Liver (tissue), 10 donors: ENCODE measurements at places on chromosomes 7 and 10.
A peak's percentile ranks its signal among the peaks of the same experiment; 100 is the strongest.

DNA sequence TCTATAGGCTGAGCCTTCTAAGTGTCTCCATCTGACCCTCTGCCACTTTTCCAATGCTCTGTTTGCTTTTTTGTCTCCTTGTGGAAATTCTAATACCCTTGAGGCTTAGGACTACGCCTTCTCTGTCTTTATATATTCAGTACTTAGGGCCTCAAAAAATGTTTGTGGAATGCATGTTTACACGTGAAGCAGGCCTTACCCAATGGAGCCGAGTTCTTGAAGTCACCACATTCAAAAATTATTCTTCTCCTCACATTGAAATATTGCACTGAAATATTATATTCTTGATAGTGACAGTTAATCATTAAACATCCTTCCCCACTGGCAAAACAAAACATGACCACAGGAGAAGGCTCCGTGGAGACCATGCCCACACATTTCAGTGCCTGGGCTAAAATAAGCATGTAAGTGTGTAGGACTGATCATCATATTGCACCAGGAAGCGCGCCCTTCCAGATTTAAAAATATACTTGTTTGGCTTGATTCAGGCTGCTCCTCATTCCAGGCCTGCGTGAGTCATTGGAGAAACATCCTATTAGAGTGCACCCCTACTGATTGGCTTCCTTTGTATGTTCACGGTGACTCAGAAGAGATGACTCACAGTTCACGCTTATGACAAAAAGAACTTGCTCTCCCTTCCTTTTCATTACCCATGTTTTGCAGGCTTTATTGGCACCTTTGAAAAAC lies 307.4 kb upstream of the AOAH start:
- H3K4me3 ChIP-seq, result no peak overlapping the region
- H3K36me3 ChIP-seq, result no peaks in the 10 kb centered on the region
- H3K4me1 ChIP-seq, result no peaks in the 10 kb centered on the region
- H3K27ac ChIP-seq, result peak overlapping the region; percentile 66
- DNase-seq, result no peak

- no peak overlapping the region for H3K4me3 ChIP-seq
- H3K27ac ChIP-seq, result no peak overlapping the region
- H3K4me1 ChIP-seq, result peaks cover 6% of the 10 kb centered on the region
- no peaks in the 10 kb centered on the region for H3K36me3 ChIP-seq
- peaks cover 5% of the 10 kb centered on the region for H3K27me3 ChIP-seq
Observed at GRCh38 chr7:134457210-134457609, 1.7 kb downstream of the AKR1B1 start.

DNA sequence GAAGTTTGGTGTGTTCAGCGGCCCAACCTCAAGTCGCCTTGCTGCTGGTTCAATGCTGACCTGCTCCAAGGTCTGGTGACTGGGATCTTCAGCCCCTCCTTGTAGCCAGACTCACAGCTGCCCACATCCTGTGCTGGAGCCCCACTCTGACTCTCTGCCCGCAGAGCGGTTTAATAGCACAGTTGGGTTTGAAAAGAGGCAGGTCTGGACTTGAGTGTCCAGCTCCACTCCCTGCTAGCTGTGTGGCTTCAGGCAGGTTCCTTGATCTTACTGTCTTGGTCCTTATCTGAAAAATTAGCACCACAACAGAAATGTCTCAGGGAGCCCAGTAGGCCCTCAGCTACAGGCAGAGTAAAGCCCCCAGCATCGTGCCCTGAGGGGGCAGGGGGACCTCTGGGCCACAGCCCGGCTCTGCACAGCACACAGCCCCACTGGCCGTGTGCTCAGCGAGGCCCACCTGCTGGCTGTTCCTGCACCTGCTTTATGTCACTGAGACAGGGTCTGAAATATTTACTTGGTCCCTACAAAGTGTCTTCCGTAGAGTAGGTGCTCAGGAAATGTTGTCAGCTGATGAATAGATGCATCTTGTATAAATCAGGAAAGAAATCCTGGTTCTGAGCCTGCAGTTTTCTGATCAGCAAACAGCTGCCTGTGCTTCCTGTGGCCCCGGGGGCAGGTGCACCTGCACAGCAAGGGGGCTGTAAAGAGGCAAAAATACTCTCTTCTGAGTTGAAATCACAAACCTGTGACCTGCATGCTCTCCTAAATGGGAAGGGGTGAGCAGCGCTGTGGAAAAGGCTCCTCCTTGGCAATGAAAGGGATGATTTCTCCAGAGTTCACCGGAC lies 155.5 kb downstream of the SVIL start:
- peaks cover 9% of the 10 kb centered on the region for H3K36me3 ChIP-seq
- H3K4me3 ChIP-seq, result no peak overlapping the region
- peaks cover 4% of the 10 kb centered on the region for H3K4me1 ChIP-seq
- H3K27ac ChIP-seq, result no peak overlapping the region

DNA sequence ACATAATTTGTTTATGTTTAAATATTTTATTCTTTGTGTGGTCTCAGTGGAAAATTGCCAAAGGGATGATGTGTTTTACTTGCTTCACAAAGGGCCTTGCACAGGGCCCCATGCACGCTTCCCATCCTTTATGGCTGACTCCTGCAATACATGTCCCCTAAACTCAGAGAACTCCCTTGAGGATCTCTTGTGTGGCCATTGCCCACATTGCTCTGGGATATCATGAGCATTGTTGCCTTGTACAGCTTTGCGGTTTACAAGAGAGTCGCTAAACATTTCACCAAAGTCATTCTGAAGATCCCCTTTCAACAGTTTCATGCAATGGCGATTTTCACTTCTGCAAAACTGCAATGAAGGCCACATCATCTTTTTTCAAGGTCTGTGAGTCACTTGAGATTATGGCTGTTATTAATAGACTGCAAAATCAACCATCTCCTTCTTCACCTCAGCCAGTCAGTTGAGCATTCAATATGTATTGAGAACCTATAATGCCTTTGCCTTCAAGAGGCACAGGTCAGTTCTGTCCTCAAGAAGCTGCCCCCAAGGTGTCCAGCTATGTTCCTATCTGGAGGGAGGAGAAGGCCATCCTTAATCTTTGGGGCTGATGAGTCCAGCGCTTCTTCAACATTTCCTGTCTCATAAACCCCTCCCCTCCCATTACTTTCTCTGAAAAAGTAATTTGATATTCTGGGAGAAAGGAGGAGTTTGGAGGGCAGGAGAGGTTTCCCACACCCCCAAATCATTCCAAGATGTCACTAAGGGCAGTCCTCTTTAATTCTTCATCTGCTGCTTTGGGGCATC lies 108.1 kb downstream of the CCDC71L start:
- no peak overlapping the region for H3K27ac ChIP-seq
- H3K27me3 ChIP-seq, result no peaks in the 10 kb centered on the region
- H3K4me1 ChIP-seq, result no peaks in the 10 kb centered on the region
- H3K4me3 ChIP-seq, result no peak overlapping the region

DNA sequence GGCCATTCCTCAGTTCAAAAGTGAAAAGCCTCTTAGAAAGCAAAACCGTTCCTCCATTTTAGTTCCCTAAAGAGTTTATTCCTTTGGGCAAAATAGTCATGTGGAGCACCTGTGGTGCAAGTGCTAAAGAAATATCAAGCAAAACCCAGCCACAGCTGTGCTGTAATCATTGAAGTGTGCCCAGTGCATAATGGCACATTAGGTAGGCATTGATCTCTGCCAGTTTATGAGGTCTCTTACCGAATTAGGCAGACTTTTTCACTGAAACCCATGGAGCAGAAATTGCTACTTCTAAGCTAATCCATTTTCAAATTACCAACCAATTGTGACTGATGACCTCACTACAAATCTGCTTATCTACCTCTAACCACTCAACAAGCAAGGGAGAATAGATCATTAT lies 97.2 kb upstream of the SEMA3A start:
- no peaks in the 10 kb centered on the region for H3K4me1 ChIP-seq
- no peak overlapping the region for H3K4me3 ChIP-seq
- H3K27ac ChIP-seq, result no peak overlapping the region
- no peaks in the 10 kb centered on the region for H3K36me3 ChIP-seq

GRCh38 chr10:1308173-1308961 lies 252.2 kb downstream of the WDR37 start:
- H3K27me3 ChIP-seq, result no peaks in the 10 kb centered on the region
- no peak overlapping the region for H3K4me3 ChIP-seq
- H3K36me3 ChIP-seq, result no peaks in the 10 kb centered on the region

DNA sequence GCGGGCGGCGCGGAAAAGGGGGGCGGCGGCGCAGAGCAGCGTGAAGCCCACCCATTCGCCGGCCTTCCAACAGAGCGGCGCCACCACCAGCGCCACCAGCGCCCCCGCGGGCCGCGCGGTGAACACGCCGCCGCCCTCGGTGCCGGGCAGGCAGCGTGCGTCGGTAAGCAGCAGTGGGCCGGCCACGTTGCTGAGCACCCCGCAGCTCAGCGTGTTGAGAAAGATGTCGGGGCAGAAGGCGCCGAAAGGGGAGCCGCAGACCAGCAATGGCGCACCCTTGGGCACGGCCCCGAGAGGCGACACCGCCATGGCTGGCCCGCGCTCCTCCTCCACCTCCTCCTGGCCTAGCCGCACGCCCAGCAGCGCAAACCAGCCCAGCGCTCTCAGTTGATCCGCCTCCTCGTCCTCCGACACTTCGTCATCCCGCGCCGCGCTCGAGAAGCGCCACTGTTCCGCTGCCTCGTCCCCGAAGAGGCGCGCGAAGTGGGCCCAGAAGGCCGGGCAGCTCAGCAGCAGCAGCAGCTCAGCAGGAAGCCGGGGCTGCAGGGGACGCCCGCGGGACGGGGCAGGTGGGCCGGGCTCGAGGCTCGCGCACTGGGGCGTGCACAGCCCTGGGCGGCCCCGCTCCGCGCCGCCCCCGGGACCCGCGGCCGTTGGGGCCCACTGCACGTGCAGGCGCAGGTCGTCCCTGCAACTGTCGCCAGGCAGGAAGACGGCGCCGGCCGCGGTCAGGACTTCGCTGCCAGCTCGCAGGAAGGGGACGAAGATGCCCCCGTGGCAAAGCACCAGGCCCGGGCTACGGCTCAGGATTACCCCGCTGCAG lies 623 bp downstream of the TYSND1 start:
- DNase-seq, result peak; percentile 61
- H3K4me1 ChIP-seq, result peaks cover 13% of the 10 kb centered on the region
- H3K36me3 ChIP-seq, result peaks cover 12% of the 10 kb centered on the region
- peak overlapping the region; percentile 88 for H3K27ac ChIP-seq

- DNase-seq, result no peak
- H3K36me3 ChIP-seq, result peaks cover 16% of the 10 kb centered on the region
- no peaks in the 10 kb centered on the region for H3K27me3 ChIP-seq
- peaks cover 4% of the 10 kb centered on the region for H3K4me1 ChIP-seq
- H3K27ac ChIP-seq, result no peak overlapping the region
Observed at GRCh38 chr10:79219322-79219957, 127.8 kb upstream of the PPIF start.

DNA sequence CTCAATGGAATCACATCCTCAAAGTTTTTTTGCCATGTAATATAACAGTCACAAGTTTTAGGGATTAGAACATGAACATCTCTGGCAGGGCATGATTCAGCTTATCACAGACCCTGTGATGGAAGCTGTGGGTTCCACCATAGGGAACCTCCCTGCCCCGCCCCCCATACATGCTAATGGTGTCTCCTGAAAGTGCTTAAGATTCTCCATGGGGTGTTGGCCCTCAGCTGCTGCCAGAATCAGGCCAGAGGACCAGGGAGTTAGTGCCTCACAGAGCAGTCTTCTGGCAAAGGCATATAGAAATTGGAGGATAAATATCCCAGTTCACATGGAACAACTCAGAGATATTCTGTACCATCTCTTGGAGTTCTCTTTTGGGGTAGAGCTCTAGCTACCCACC lies 119.4 kb downstream of the RAB11FIP2 start:
- no peaks in the 10 kb centered on the region for H3K36me3 ChIP-seq
- peaks cover 3% of the 10 kb centered on the region for H3K27me3 ChIP-seq
- H3K27ac ChIP-seq, result no peak overlapping the region
- DNase-seq, result no peak
- no peaks in the 10 kb centered on the region for H3K4me1 ChIP-seq

DNA sequence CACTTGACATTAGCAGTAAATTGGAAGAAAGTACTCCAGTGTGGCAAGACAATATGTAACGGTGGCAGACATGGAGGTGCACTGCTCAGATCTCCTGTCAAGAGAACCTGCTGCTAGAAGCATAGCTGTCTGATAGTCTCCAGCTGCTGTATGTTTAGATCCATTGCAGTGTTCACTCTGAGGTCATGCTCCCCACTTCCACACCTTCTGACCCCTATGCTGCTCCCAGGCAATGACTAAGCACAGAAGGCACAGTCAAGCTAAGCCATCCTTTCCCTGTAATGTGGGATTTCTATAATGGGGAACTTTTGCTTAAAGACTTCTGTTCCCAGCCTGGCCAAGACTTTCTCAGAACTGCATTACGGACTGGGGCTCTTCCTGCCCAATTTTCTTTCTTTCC lies 315.8 kb downstream of the HPSE2 start:
- H3K4me3 ChIP-seq, result no peak overlapping the region
- no peak for DNase-seq
- peaks cover 4% of the 10 kb centered on the region for H3K27me3 ChIP-seq
- H3K36me3 ChIP-seq, result no peaks in the 10 kb centered on the region

DNA sequence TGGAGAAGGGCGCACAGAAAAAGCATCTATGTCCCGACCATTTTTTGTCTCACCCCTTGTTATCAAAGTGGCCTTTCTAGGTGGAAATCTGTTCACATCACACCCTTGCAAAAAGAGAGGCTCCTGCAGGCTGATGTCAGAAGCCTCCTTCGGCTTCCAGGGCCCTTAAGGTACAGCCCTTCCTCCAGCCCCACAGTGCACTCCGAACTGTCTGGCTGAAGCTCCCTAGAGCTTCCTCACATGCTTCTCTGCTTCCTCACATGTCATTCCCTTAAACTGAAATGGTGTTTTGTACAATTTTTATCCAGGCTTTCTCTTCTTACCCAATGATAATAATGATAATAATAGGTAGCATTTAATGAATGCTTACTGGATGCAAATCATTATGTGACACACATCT lies 210.3 kb downstream of the INHBA start:
- H3K27ac ChIP-seq, result no peak overlapping the region
- no peak overlapping the region for H3K4me3 ChIP-seq
- H3K36me3 ChIP-seq, result no peaks in the 10 kb centered on the region
- H3K27me3 ChIP-seq, result no peaks in the 10 kb centered on the region

- no peaks in the 10 kb centered on the region for H3K36me3 ChIP-seq
- H3K4me1 ChIP-seq, result no peaks in the 10 kb centered on the region
- H3K27ac ChIP-seq, result no peak overlapping the region
- no peak overlapping the region for H3K4me3 ChIP-seq
- peaks cover 4% of the 10 kb centered on the region for H3K27me3 ChIP-seq
Observed at GRCh38 chr7:128221929-128222403, 19.1 kb upstream of the LEP start.

- H3K4me1 ChIP-seq, result peaks cover 12% of the 10 kb centered on the region
- H3K27ac ChIP-seq, result peak overlapping the region; percentile 4
- no peaks in the 10 kb centered on the region for H3K36me3 ChIP-seq
- DNase-seq, result peak; percentile 39
- no peaks in the 10 kb centered on the region for H3K27me3 ChIP-seq
Observed at GRCh38 chr7:96401200-96401599, 79.3 kb upstream of the SLC25A13 start.

DNA sequence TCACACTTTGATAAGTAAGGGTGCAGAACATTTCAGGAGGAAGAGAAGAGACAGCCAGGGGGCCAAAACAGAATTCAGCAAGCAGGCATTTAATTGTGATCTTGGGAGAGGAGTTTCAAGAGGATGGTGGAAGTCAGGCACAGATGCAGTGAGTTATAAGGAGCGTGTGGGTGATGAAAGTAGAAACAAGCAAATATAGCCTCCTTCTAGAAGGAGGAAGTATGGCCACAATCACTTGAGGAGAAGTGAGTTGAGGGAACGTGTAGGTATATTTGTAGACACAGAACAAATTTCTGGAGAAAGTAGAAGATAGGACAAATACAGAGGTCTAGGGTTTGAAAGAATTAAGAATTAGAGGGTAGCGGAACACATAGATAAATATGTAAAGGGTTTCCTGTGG lies 165.8 kb downstream of the CACNB2 start:
- no peaks in the 10 kb centered on the region for H3K36me3 ChIP-seq
- no peak overlapping the region for H3K4me3 ChIP-seq
- no peak overlapping the region for H3K27ac ChIP-seq
- no peak for DNase-seq
